ENCODE measurements at places on chromosomes 4 and X. TPM values are rescaled to one million over a fixed set of nuclear protein-coding genes. Genes with fewer than 3 reads are reported as not detected.

TGIF2LX gene
- not detected for total RNA-seq

DNA sequence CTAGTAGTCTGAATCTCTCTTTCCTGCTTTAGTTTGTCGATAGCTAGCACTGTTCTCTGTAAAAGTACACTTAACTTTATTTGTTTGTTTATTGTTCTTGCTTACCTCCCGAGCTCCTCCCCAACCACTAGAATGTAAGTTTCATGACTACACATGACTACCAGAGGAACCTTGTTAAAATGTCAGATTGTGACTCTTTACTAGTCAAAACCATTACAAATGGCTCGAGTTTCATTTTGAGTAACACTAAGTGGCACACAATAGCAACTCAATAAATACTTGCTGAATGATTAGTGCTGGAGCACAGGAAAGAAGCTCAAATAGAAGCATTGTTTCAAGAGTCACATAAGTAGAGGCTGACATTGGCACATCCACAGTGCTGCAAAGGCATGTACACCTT, 116.1 kb downstream of the MAPK10 start:
- DNase-seq: no peak
- H3K4me3 ChIP-seq: no peak overlapping the region
- no peaks in the 10 kb centered on the region for H3K36me3 ChIP-seq
- H3K27ac ChIP-seq: no peak overlapping the region
- no peaks in the 10 kb centered on the region for H3K27me3 ChIP-seq

DNA sequence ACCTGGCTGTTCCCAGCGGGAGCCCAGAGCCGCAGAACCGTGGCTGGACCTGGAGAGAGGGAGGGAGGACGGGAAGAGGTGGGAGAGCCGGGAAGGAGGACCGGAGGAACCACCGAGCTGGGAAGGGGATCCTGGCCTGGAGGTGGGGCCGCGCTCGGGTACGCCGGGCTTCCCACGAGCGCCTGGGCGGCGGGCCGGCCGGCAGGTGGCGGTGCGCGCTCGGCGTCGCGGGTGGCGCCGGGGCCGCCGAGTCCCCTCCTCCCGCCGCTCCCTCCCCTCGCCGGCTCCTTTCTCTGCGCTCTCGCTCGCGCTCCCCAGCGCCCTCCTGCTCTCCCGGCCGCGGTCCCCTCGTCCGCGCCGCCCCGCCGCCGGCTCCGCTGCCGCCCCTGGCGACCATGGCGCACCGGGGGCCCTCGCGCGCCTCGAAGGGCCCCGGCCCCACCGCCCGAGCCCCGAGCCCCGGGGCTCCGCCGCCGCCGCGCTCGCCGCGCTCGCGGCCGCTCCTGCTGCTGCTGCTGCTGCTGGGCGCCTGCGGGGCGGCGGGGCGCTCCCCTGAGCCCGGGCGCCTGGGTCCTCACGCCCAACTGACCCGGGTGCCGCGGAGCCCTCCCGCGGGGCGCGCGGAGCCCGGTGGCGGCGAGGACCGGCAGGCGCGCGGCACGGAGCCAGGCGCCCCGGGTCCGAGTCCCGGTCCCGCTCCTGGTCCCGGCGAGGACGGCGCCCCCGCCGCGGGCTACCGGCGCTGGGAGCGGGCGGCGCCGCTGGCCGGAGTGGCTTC, at the start of gene SORCS2:
SORCS2 (plus strand) TSS at position 287 of the 778 bp plus-strand sequence.
- no peak within 1 kb of the TSS for H3K27ac ChIP-seq
- no peaks in the 10 kb centered on the region for H3K4me1 ChIP-seq
- H3K4me3 ChIP-seq: peak within 1 kb of the TSS; percentile 19
- peak; percentile 36 for DNase-seq
- H3K27me3 ChIP-seq: peaks cover 13% of the 10 kb centered on the region

DNA sequence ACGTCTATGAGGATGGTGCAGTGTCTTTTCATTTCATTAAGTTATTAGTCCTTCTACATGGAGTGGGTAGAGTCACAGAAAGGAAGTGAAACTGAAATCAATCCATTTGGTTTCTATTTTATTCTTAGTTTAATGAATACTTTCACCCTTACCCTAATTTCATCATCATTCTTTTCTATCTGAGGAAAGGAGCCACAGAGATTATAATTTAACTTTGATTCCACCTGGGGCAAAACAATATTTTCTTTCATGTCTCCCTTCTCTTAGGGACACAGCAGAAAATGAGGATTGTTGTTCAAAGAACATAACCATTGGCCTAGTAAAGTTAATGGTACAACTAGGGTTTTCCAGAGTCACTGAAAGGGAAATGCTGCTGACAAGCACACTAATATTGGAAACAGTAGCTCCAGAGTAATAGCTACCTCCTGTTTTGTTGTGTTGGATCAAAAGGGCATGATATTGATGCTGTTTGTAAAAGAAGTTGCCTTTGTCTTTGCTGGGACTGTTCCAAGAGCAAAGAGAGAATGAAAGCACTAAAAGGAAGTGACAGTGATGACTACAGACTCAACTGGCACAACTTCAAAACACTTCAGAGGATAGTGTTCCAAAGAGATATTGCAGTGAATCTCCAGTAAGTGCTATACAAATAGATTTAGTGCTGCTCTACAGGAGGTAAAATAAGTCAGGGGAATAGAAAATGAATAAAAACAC, 247.1 kb upstream of the PITX2 start:
- H3K27me3 ChIP-seq: no peaks in the 10 kb centered on the region
- H3K36me3 ChIP-seq: no peaks in the 10 kb centered on the region
- no peak overlapping the region for H3K4me3 ChIP-seq
- H3K27ac ChIP-seq: no peak overlapping the region
- H3K4me1 ChIP-seq: no peaks in the 10 kb centered on the region

- H3K27me3 ChIP-seq: no peaks in the 10 kb centered on the region
- no peaks in the 10 kb centered on the region for H3K4me1 ChIP-seq
- H3K4me3 ChIP-seq: no peak overlapping the region
Measured at GRCh38 chrX:133190877-133191738, 27.0 kb downstream of the TFDP3 start.

- no peaks in the 10 kb centered on the region for H3K36me3 ChIP-seq
- no peak for DNase-seq
- no peaks in the 10 kb centered on the region for H3K4me1 ChIP-seq
- no peaks in the 10 kb centered on the region for H3K27me3 ChIP-seq
Measured at GRCh38 chrX:39475372-39475771, 622.4 kb downstream of the BCOR start.

GRCh38 chrX:154779261-154779660, 16.6 kb downstream of the DKC1 start:
- DNase-seq: no peak
- no peak overlapping the region for H3K27ac ChIP-seq
- H3K4me3 ChIP-seq: no peak overlapping the region
- no peaks in the 10 kb centered on the region for H3K27me3 ChIP-seq
- no peaks in the 10 kb centered on the region for H3K4me1 ChIP-seq
- no peaks in the 10 kb centered on the region for H3K36me3 ChIP-seq

GRCh38 chrX:75421688-75422230, 101.1 kb downstream of the ZDHHC15 start:
- H3K27me3 ChIP-seq: no peaks in the 10 kb centered on the region
- no peak overlapping the region for H3K4me3 ChIP-seq
- H3K27ac ChIP-seq: no peak overlapping the region
- no peaks in the 10 kb centered on the region for H3K36me3 ChIP-seq
- no peaks in the 10 kb centered on the region for H3K4me1 ChIP-seq

Data from colonic mucosa (tissue), 4 donors.